ENCODE measurements at places on chromosomes 16 and 17. TPM values are rescaled to one million over a fixed set of nuclear protein-coding genes. Genes with fewer than 3 reads are reported as not detected.

GRCh38 chr16:46974352-46974751 lies 878 bp upstream of the DNAJA2 start:
- H3K27ac ChIP-seq, result peak overlapping the region; percentile 99
- peak; percentile 62 for DNase-seq
- H3K36me3 ChIP-seq, result peaks cover 28% of the 10 kb centered on the region
- H3K4me3 ChIP-seq, result peak overlapping the region; percentile 92
- no peaks in the 10 kb centered on the region for H3K27me3 ChIP-seq
- peaks cover 43% of the 10 kb centered on the region for H3K4me1 ChIP-seq

DNA sequence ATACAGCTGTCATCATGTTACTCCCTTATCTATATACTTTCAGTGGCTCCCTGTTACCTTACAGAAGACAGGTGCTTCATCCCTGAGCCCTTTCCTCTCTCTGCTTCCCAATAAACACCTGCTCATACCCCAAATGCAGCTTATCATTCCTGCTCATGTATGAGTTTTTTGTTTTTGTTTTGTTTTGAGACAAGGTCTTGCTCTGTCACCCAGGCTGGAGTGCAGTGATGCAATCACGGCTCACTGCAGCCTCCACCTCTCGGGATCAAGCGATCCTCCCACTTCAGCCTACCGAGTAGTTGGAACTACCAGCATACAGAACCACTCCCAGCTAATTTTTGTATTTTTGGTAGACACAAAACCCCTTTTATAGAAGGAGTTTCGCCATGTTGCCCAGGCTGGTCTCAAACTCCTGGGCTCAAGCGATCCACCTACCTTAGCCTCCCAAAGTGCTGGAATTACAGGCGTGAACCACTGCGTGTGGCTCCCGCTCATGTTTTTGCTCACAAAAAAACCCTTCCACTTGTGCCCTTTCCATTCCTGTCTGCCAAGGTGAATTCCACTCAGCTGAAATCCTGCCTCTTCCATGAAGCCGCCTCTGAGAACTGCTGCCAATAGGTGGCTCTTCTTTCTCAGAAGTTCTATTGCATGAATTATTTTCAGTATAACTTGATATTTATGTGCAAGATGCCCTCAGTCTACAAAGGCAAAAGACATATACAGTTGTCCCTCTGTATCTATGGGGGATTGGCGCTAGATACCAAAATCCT lies 7.9 kb upstream of the RNF157 start:
- H3K4me1 ChIP-seq, result peaks cover 63% of the 10 kb centered on the region
- H3K27me3 ChIP-seq, result no peaks in the 10 kb centered on the region
- no peaks in the 10 kb centered on the region for H3K36me3 ChIP-seq
- H3K4me3 ChIP-seq, result no peak overlapping the region
- H3K27ac ChIP-seq, result peak overlapping the region; percentile 4

GRCh38 chr16:14110728-14111251 lies 39.7 kb downstream of the MRTFB start:
- no peak for DNase-seq
- H3K36me3 ChIP-seq, result no peaks in the 10 kb centered on the region
- peaks cover 31% of the 10 kb centered on the region for H3K4me1 ChIP-seq
- H3K4me3 ChIP-seq, result no peak overlapping the region
- no peaks in the 10 kb centered on the region for H3K27me3 ChIP-seq

Gene HBQ1
- 3.2 TPM for total RNA-seq

Gene SEC14L1
- 79.7 TPM for total RNA-seq

DNA sequence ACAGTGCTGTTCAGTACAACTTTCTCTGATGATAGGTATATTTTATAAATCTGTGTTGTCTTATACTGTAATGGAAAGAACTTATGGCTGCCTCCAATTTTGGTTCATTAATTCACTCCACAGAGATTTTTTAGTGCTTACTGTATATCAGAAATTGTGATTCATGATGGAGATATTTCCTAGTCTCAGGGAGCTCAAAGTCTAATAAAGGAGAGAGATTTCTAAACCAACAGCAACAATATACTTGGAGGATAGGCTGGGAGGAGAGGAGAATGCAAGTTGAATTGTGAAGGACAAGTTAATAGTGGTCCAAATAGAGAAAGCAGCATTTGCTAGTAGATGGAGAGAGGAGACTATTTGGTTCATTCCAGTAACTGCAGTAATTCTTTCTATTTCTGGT lies 63.5 kb downstream of the TANC2 start:
- DNase-seq, result no peak
- peaks cover 2% of the 10 kb centered on the region for H3K36me3 ChIP-seq
- H3K27me3 ChIP-seq, result no peaks in the 10 kb centered on the region
- peaks cover 3% of the 10 kb centered on the region for H3K4me1 ChIP-seq

GRCh38 chr16:78503602-78504001 lies 404.1 kb downstream of the WWOX start:
- no peaks in the 10 kb centered on the region for H3K27me3 ChIP-seq
- no peaks in the 10 kb centered on the region for H3K4me1 ChIP-seq
- H3K27ac ChIP-seq, result no peak overlapping the region
- DNase-seq, result peak; percentile 64

All from activated CD8-positive, alpha-beta T cell treated with anti-CD3 and anti-CD28 coated beads for 36 hours (primary cell).